ENCODE measurements at places on chromosomes 1 and 21.

GRCh38 chr1:31120783-31121180 is 55.3 kb upstream of the PUM1 start:
- DNase-seq: no peak

DNA sequence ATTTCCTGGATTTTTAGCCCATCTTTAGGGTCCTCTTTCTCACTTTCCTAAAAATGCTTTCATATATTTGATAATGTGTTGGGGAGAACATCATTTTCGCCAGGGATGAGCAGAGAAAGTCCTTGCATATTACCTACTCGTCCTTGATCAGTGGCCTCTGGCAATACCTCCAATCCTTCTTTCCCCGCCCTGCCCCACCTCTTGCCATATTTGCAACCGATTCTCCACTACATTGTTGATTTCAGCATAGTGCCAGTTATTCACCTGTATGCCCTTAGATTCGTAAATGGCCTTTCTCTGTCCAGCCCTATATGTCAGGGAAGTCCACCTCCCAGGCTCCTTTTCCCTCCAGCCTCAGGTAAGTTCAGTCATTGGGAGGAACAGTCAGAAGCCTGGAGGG is 13.5 kb upstream of the F3 start:
- DNase-seq: no peak

DNA sequence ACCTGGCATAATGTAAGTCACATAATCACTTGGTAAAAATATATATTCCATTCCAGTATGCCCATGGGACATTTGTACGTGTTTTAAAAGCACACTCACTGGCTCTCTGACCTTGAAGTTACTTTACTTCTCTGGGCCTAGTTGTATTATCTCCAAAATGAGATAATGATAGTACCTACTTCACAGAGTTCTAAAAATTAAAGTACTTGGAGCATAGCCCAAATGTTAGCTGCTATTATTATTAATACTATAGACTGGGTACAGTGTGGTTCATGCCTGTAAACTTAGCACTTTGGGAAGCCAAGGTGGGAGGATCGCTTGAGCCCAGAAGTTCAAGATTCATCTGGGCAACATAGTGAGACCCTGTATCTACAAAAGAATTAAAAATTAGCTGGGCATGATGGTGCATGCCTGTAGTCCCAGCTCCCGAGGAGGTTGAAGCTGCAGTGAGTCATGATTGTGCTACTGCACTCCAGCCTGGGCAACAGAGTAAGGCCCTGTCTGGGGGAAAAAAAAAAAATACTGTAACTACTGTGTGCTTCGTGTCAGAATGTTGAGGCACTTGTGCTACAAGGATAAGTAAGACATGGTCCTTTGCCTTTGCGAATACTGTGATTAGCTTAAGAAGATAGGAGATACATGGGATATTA is 45.7 kb downstream of the TDRD5 start:
- no peak for DNase-seq

- DNase-seq: no peak
Observed at GRCh38 chr1:30032302-30032701, 691.1 kb downstream of the MATN1 start.

GRCh38 chr1:220791285-220791684 is 4.6 kb downstream of the MTARC1 start:
- no peak for DNase-seq

- no peak for DNase-seq
Observed at GRCh38 chr1:10649517-10650201, 146.8 kb downstream of the CASZ1 start.

DNA sequence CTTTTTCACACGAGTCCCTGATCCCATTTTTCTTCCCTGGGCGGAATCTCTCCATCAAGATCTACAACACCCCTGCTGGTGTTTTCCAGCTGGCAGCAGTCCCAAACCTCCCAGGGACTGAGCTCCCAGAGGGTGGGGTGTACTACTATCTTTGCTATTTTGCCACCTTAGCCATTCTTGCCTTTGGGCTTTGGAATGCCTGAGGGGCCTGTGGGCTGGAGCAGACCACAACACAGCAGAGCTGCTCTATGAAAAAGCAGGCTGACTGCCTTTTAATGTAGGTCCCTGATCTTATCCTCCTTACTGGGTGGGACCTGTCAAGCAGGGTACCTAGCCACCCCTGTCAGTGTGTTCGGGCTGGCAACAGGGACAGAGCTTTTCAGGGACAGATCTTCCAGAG is 91.9 kb downstream of the KCNT2 start:
- no peak for DNase-seq

- DNase-seq: no peak
Observed at GRCh38 chr1:68372487-68372886, 77.3 kb downstream of the RPE65 start.

DNA sequence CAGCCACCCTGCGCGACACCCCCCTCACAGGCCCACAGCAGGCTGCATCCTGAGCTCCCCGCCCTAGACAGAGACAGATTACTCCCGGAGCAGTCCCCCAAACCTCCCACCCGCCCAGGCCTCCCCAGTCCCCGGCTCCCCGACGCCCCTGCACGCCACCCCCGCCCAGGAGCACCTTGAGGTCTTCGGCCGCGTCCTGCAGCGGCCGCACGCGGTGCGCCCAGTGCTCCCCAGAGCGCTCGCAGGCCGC is 731 bp downstream of the TRIM11 start:
- peak; percentile 32 for DNase-seq

- no peak for DNase-seq
Observed at GRCh38 chr1:36961062-36961615, 73.2 kb downstream of the GRIK3 start.

- DNase-seq: no peak
Observed at GRCh38 chr1:244138399-244138798, 87.3 kb downstream of the ZBTB18 start.

GRCh38 chr1:28172713-28173150 is 3.8 kb downstream of the PTAFR start:
- DNase-seq: no peak

GRCh38 chr1:212968368-212968863 is 18.1 kb downstream of the VASH2 start:
- no peak for DNase-seq

DNA sequence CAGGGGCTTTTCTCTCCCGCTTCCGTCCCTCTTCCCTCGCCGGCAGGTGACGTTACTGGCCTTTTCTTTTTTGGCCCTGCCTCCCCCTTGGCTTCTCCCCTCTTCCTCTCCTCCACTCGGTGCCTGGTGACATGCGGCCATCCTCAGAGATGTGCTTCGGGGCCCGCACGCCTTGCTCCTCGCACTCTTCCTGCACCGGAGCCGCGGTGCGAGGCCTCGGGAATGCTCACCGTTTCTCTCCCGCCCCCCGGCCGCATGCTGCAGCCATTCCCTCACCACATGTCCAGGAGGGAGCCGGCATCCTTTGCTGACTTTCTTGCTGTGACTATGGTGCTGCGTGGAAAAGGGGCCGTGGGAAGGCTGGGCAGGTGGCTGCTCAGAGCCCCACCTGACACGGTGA is 39.3 kb downstream of the PDE9A start:
- DNase-seq: no peak

DNA sequence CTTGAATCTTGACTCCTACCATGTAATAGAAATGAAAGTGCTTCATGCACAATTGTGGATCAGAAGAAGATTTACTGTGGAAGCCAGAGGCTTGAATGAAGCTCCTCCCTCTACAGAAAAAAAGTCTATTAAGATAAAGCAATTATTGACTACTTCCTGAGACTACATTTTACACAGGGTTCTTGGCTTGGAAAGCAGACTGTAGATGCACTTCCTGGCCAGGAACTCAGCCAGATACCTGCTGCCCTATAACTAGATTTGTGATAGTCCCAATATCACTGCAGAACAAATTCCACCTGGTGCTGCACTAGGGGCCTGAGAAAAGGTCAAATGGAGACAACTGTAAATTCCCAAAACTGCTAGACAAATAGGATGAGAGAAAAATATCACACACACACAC is 96.8 kb upstream of the GUCA2B start:
- DNase-seq: no peak

GRCh38 chr1:187245201-187245600 is 416.5 kb downstream of the PLA2G4A start:
- no peak for DNase-seq

GRCh38 chr1:226820941-226821718 is 49.3 kb upstream of the PSEN2 start:
- no peak for DNase-seq

- DNase-seq: no peak
Observed at GRCh38 chr1:164673584-164674214, 114.7 kb downstream of the PBX1 start.

- no peak for DNase-seq
Observed at GRCh38 chr1:16374266-16374665, 7.2 kb downstream of the SZRD1 start.

DNA sequence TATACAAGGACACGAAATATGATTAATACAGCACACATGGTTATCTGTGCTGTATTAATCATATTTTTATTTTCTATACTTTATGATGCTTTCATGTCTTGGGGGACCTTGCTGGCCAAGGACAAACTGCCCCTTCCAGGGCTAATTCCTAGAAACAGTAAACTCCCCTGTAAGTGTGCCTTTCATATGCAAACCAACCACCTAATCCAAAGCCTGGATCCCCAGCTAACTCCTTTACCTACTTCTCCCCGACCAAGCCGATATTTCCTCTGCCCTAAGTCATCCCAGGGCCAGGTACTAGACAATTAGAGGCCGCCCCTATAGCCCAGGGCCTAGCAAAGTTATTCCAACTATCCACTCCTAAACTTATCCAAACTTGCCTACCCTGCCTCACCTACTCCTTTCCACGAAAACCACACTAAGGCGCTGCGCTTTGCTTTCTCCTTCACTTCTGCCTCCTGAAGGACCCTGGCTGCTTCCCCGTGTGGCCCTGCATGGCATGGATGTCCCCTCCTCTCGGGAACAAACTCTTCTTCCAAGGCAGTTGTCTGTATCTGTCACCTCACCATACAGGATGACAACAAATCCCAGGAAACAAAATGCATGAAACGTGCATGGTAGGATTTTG is 10.2 kb downstream of the SH3BP5L start:
- no peak for DNase-seq

GRCh38 chr1:178133239-178133989 is 39.5 kb downstream of the RASAL2 start:
- no peak for DNase-seq

- DNase-seq: no peak
Observed at GRCh38 chr1:221689138-221689537, 52.8 kb downstream of the DUSP10 start.

GRCh38 chr1:156899956-156900718 is 6.6 kb downstream of the PEAR1 start:
- no peak for DNase-seq

DNA sequence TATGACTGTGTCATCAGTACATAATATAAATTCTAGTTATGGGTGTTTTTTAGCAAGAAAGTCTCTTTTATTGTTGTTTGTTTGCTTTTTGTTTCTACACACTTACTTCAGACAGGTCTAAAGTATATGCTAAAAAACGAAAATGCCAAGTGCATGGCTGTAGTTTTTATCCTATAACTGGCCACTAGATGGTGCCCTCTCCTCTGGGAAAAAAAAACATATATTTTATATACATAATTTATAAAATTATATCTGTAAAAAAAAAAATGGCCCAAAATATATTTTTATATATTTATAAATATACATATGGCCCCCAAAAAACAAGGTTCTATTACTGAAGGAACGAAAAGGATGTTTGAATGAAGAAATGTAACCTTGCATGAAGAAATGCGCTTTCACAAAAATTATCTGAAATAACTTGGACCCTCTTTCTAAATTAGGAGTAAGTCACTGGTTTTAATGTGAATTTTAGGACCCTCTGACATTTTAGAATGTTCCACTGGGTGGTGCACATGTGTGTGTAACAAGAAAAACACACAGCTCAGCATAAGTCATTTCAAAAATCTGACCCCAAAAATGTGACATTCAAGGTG is 93.5 kb downstream of the TTLL7 start:
- peak; percentile 11 for DNase-seq

- peak; percentile 14 for DNase-seq
Observed at GRCh38 chr1:47262787-47263413, 30.9 kb upstream of the TAL1 start.

DNA sequence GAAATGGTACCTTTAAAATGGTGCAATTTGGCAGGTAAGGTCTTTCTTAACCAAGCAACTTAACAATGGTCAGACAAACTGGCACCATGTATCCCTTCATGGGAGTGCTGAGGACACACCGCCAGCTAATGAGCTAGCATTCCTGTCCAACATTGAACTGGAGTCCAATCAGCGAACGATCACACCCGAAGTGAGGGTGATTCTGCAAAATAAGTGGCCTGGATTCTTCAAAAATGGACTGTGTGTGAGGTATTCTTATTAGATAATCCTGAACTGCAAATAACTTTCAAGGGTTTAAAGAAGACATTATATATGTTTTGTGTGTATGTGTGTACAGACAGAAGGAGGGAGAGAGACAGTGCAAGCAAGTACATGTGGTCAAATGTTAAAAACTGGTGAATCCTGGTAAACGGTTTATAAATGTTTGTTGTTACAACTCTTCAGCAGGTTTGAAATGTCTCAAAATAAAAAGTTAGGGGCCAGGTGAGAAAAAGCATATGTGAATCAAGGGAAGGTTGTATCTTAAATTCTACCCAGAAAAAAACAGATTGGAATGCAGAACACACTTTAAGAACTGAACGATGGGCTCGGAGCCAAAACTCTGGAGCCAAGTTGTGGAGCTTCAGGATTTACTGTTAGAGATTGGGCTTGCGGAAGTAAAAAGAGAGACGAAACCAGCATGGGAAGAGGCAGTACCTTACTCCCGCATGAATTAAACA is 20.9 kb downstream of the GADD45A start:
- DNase-seq: no peak

DNA sequence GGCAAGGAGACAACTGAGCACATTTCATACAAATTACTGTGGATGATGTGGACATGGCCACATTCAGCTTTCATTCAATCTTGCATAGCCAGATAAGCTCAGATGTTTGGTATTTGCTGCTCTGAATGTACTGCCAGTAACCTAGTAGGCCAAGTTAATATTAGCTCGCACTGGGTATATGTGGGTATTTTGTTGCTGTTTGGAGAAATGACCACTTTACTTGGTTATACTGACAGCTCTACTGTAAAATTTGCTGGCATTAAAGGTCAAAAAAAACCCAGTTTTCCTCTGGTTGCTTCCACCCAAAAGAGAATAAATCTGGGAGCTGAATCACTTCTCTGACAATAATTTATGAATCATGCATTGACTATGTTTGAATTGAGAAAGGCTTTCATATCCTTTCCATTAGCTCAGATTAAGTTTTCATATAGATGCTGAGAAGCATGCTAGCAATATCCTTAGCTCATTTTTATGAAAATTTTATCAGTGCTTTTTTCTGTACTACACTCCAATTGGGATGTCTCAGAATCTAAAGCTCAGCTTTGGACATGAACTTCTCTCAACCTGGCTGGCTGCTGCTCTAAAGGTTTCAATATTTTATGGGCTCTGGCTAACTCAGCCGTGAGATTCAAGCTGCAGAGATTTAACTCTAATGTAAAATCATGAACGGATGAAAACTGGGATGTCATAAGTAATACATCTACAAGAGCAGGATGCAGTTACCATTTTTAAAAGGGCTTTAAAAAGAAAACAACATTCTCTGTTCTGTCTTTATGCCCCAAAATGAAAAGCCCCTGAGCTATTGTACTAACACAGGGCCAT is 330.0 kb downstream of the BARHL2 start:
- DNase-seq: no peak

- DNase-seq: no peak
Observed at GRCh38 chr1:226806988-226807387, 63.4 kb upstream of the PSEN2 start.

- no peak for DNase-seq
Observed at GRCh38 chr1:41975850-41976569, 57.3 kb upstream of the HIVEP3 start.

Data from stimulated activated naive CD4-positive, alpha-beta T cell (primary cell).